ENCODE measurements at places on chromosomes 11 and 22.

DNA sequence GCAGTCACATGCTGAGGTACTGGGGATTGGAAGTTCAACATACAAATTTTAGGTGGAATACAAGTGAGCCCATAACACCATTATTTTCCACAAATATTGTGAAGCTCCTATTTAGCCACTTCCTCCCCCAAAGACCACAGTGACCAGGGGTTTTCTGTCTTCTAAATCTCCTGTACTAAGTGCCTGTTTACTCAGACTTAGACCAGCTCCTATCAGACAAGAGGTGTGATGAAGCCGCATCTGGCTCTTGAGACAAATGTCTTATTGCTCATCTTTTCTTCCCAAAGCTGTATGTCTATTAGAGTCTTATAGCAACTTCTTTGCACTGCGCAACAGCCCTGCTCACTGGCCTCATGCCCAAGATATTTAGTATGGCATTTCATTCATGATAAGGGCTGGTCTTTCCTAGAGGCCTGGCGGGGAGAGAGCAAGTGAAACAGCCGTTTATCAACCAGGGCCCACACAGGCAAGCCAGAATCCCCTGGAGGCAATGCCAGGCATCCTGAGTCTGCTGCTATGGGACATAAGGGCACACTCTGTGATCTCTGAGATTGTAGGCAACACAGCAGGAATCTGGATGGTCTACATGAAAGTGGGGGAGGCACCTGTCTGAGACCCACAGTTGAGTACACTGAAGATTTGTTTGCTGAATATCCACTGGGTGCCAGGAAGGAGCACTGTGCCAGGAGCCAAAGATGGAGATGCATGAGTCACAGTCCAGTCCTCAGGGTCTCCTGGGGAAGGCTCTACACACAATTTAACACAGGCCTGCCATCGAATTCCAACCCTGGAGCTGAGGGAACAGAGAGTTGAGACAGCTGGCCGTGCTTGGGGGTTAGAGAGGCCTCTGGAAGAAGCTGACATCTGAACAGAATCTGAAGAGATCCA is 78.5 kb upstream of the NCAM1 start:
- no peak for DNase-seq

DNA sequence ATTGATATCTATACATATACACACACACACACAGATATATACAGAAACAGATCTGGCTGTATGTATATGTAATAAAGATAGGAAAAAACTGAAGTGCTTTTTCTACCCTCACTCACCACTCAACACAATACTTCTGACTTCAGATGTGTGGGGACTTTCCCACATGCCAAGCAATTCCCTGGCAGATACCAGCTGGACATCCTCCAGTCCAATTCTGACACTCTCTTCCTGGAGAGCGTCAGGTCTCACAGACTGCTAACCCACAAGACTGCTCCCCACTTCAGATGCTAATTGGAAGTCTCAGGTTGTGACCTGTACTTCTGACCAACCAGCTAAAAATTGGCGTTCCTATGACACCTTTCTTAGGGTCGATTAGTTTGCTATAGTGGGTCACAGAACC is 140.6 kb downstream of the ATG16L2 start:
- DNase-seq = peak; percentile 15

DNA sequence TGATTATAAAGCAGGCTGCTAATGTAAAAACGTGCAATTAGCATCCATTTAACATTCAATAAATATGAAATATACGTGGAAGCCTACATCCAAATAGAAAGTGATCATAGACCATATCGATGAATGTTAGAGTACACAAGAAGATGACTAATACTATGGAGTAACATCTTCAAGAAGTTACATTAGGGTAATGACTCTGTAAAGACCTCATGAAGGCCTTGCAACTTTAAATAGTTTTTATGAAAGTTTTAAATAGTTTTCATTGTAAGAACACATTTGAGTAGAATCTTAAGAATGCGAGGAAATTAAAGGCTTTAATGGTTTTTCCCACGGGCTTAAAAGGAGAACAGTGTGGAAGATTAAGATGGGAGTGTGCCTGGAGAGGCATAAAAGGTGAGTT is 1.4 kb downstream of the TRIM34 start:
- peak; percentile 17 for DNase-seq

GRCh38 chr11:34549271-34549670 is 35.7 kb upstream of the ELF5 start:
- no peak for DNase-seq

- DNase-seq = no peak
These were observed 785 bp downstream of the CLPB start for GRCh38 chr11:72433455-72434036.

GRCh38 chr11:46050003-46050461 is 71.2 kb downstream of the PHF21A start:
- peak; percentile 43 for DNase-seq

DNA sequence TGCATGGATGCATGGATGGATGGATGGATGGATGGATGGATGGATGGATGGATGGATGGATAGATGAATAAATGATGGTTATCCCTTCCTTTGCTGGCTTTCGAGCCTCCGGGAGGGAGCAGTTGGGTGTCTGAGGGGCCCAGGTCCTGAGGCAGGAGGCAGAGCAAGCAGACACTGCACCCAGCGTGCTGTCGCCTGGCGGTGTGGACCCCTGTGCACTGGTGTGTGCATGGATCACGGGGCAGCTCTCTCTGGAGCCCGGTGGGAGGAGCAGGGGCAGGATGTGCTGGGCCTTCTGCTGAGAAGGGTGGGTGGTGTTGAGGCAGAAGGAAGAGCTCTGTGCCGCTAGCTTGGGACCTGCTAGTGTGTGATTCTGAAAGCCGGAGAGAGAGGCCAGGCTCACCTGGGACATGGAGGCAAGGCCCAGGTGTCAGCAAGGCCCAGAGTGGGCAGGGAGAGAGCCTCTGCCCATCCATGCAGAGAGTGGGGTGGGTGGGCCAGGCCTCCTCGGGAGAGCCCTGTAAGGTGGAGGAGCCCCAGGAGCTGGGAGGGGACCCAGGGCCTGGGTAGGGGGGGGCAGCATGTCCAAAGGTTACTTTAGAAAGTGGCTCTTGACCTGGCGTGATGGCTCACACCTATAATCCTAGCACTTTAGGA is 254.4 kb downstream of the BRD1 start:
- no peak for DNase-seq

GRCh38 chr11:63603180-63603518 is 11.1 kb downstream of the PLAAT3 start:
- no peak for DNase-seq

GRCh38 chr11:66974724-66975404 is at the start of gene C11orf86:
Gene C11orf86 (plus strand): TSS chr11:66975304. CDS start chr11:66975363, 59 bp downstream.
- DNase-seq = no peak

- no peak for DNase-seq
These were observed 505.2 kb downstream of the TBC1D22A start for GRCh38 chr22:47267513-47268282.

DNA sequence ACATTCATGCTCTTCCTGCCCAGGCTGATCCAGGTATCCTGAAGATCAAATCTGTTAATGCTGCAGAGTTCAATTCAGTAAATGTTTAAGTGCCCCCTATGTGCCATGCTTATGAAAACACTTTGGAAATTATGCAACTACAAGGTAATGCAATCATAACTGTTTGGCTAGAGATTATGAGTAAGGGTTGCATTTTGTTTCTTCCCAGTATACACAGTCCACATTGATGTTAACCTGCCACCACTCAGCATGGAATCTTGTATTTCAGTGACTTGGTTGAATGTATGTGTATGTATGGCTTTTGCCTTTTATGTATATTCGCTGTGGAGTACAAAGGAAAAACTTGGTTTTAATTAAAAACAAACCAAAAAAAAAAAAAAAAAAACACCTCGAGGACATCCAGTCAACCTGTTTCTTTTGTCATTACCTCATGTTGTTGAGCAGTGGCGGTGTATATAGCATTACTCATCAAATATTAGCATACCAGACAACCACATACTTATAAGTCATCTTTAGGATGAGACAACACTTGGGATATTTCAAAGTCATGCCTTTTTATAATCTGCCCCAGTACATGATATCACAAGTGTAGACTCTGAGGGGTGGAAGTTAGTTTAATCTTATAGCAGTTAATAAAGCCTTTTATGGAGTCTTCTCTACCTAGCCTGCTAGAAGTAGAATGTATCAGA is 86.1 kb upstream of the HORMAD2 start:
- peak; percentile 78 for DNase-seq

GRCh38 chr11:110921742-110922521 is 209.7 kb upstream of the ARHGAP20 start:
- DNase-seq = peak; percentile 72

DNA sequence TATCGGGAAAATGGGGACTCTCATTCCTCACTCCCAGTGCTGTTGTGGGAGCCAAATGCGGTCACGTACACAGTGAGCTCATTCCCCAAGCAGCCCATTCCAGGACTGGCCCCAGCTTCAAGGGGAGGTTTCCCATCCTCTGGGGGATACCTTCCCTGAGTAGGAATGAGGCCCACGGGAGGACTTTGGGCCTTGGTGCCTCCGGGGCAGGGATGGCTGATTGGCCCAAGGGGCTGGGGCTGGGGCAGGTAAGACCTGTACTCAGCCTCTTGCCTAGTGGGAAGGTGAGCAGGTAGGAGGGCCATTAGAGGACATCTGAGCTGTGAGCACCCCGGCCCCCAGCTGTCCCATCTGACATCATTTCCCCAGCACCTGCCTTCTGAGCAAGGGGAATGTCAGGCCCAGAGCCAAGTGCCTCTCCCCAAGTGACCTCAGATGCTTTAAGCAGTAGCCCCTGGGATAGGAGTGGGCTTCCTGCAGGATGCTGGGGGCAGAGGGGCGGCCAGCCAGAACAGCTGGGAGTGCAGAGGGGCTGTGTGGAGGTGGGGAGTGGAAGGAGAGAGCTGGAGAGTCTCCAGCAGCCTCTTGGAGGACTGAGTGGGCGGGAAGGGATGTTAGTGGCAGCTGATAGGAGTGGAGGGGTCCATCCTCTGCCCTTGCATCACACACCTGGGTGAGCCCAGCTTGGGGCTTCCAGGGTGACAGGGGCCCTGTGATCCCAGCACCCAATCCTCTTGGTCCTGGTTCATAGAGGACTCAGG is 58.4 kb downstream of the CD82 start:
- no peak for DNase-seq

- DNase-seq = no peak
These were observed 1.3 kb downstream of the GNG3 start for GRCh38 chr11:62708793-62709192.

- no peak for DNase-seq
These were observed 52.0 kb upstream of the MMP13 start for GRCh38 chr11:103007521-103007920.

DNA sequence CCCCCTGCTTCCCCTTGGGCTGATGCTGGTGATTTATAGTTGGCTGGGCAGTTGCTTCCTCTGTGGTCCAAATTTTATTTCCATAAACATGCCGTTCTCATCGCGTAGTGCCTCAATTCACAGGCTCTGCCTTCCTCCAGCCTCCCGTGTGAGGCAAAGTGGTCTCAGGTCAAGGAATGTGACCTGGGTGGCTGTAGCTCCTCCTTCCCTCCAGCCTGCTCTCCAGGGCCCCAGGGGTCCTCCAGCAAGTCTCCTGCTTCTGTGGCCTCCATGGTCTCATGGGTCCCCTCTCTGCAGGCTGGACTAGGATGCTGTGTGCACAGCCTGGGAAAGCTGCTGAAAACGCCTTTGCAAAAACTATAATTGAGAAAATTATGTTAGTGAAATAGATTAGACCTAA is 694.1 kb downstream of the BRD1 start:
- no peak for DNase-seq

DNA sequence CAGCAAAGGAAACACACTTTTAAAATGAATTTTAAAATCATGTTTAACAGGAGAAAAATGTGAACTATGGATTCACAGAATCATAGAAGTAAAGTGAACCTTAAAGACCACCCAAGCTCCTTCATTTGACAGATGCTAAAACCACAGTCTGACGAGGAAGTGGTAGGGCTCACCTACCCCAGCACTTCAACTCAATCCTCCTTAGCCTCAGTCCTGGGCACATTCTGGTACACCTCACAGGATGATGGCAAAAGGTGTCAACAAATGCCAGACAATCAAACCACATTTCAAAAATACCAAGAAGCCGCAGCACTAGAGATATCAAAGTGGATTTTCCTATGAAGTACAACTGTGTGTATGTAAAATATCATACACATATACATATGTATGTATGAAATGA is 43.1 kb downstream of the PITPNB start:
- DNase-seq = no peak

GRCh38 chr22:20973634-20974286 is 6.7 kb downstream of the AIFM3 start:
- no peak for DNase-seq

DNA sequence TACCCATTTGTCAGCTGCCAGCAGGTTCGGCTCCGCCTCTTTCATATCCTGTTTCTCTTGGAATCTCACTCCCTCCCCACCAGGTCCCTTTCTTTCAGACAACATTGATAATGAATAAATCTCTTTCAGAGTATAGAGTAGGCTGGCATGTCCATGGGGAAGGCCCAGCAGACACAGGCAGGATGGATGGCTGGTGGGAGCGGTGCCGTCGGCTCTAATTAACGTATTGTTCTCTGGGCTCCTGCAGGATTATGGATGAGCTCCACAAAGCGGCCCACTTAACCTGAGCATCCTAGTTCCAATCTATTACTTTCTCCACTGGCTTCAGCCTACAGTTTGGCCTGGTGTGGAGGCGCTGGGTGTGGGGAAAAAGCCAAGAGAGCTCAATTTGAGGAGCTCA is 588.0 kb downstream of the BUD13 start:
- DNase-seq = no peak

Data from MCF 10A (cell line).